ENCODE measurements at places on chromosomes 3 and 15.

DNA sequence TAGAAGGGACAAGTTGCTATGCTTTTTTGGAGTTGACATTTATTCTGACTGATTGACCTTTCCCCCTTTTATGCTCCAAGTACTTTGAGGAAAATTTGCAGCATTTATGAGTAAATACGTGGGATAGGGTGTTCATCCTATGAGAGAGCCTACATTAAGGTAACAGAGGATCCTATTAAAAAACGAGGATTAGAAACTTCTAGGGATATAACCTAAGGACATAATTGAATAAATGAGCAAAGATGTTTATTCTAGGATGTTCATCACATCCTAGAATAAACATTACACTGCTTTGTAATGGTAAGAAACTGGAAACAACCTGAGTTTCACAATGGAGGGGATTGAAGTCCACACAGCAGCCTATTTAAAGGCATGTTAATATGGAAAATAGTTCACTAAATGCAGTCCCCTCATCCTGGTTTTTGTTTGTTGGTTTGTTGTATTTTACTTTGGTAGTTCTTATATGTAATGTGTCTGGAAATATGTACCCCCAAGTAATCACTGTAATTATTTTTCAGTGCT lies 23.9 kb upstream of the CLEC3B start:
- DNase-seq = no peak

DNA sequence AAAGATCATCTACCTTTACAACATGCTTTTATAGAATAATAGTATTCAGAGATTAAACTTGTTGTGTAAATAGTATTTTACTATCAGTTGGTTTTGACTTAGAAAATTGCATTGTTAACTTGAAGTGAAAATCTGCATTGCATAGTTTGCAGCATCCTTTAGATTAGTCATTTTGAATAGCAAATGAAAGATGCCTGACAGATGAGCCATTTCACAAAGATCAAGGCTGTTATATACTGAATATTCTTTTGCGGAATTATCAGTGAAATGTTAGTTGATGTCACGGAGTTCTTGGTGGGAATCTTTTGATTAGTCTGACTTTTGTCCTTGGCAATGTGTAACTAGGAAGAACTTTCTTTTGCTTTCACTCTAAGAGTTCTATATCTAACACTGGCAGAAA lies 24.5 kb downstream of the RSRC1 start:
- no peak for DNase-seq

DNA sequence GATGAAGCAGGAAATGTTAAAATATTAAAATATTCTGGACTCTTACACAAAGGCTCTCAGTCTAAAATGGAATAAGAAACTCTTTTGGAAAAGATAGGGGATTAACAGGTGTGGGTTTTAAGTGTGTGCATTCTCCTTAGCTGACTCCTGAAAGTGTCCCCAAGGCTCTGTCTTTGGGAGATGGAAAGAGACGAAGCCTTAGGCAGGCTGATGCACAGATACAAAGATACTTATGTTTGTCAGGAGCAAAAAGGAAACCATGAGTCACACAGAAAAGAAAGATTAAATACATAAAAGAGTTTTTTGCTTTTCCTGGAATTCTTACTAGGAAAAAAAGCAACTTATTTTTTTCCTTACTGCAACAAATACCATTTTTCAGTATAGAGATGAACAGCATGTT lies 23.8 kb upstream of the ABI3BP start:
- no peak for DNase-seq

GRCh38 chr3:129315223-129315997 lies 36.7 kb downstream of the HMCES start:
- DNase-seq = no peak

- no peak for DNase-seq
Measured at GRCh38 chr3:52002748-52003147, 7.1 kb upstream of the RPL29 start.

DNA sequence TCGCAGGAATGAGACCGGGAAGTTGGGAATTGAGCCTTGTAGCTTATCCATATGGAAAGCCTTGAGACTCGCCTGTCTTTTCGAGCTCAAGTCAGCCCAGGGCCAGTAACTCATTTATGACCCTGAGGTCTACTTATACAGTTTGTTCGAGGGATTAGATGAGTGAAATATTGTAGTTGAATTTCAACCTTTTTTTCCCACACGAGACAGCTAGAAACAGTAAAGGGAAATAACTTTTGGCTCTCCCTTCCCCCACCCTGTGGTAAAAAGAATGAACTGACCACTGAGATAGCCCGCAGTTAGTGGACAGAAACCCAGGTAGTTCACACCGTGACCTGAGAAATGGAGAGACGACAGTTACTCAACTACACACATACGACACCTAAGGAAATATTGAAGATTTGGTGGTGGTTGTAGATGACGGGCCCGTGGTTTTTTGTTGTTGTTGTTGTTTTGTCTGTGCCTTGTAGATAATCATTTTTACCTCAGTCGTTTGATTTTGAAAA lies 841 bp downstream of the EIF3J start:
- DNase-seq = no peak

Data from SK-N-MC (cell line).